ENCODE measurements at places on chromosomes 3 and 15.

GRCh38 chr3:34157491-34157890 lies 359.1 kb downstream of the PDCD6IP start:
- DNase-seq, result no peak

DNA sequence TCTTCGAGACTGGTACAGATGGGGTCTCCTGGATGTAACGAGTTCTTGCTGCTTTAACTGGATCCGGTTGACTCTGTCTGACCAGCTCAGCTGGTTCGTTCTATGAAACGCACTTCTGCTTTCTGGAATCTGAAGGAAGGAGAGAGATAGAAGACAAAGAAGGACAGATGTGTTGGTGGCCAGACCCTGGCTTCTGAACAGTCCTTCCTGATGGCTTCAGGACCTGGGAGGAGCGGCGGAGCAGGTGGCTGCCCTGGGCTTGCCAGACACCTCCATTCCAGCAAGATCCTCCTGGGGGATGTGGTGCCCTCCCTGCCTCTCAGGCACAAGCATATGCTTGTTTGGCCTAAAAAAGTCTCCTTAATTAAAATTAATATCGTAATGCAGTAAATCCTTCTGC lies 99.9 kb downstream of the APBA2 start:
- DNase-seq, result no peak

GRCh38 chr3:118734664-118735063 lies 300.0 kb downstream of the IGSF11 start:
- DNase-seq, result no peak

DNA sequence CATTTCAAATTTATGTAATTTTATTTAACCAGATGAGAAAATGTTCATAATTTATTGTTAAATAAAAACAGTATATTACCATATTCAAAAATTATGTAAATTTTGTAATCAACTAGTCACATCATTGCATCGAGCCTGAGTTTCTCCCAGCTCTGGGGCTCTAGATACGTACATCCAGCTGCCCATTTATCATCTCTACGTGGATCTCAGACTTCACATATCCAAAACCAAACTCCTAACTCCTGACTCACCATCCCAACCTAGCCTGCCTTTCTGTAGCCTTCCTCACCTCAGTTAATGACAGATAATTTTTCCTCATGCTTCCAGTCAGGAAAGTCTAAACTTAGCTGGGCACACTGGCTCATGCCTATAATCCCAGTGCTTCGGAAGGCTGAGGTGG lies 194.8 kb downstream of the SSR3 start:
- no peak for DNase-seq

DNA sequence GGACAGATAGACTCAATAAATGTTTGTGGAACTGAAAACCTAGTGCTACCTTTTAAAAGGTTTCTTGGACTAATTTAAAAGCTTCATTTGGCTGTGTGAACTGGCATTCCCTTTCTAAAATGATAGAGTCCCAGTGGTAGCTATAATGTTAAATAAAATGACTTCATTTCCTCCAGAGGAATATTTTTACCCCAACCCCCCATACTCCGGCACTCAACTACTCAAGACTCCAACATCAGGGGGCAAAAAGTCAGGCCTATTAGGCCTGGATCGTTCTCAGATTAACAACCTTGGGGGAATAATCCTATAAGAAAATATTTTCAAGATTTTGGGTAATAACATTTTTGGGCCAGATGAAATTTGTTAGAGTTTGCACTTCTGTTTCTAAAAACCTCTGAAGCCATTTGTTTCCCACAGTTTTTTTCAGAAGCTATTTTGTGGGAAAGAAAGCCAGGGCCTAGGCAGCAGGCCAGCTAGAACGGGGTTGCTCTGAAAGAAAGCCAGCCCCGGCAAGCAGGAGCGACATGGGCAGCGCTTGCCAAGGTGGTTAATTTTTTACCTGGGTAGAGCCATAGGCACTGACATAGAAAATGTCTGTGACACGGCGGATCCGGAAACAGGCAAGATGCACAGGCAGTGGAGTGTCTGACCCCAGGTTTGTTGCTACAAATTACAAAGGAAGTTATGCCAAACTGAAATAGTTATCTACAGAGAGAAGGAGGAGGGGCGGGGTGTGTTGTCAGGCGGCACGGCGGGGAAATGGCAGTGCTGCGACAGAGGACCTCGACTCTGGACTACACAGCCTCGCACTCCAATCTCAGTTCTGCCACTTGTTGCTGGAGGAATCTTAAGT lies 84.6 kb downstream of the MAGI1 start:
- no peak for DNase-seq

GRCh38 chr3:108820586-108820985 lies 2.0 kb upstream of the TRAT1 start:
- DNase-seq, result no peak

DNA sequence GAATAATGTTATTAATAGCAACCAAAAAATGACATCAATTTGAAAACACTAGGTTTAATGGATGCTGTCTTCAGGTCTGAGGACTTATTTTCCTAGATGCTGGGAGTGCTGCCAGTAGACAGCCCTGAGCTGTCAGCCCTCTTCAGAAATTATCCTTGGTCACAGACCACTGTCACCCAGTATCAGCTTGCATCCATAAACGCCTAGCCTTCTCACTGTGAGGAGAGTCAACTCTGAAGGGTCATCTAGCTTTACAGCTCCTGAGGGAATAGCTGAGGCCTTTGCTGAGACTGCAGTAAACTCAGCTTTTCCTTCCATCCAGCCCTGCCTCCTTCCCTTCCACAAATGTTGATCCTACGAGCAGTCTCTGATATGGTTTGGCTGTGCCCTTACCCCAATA lies 19.4 kb upstream of the MNS1 start:
- DNase-seq, result no peak

GRCh38 chr3:65851827-65852226 lies 186.9 kb downstream of the MAGI1 start:
- no peak for DNase-seq

- DNase-seq, result no peak
These were observed 781 bp upstream of the NAALADL2 start for GRCh38 chr3:174858353-174858752.

DNA sequence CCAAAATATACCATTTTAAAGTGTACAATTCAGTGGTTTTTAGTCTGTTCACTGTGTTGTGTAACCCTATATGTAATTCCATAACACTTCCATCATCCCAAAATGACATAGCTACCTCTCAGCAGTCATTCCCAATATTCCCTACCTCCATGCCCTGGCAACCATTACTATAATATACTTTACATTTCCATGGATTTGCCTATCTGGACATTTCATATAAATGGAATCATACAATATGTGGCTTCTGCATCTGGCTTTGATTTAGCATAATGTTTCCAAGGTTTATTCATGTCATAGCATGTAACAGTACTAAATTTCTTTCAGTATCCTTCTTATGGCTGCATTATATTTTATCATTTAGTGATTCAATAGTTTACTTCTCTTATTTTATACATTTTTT lies 25.3 kb downstream of the FAM98B start:
- no peak for DNase-seq

DNA sequence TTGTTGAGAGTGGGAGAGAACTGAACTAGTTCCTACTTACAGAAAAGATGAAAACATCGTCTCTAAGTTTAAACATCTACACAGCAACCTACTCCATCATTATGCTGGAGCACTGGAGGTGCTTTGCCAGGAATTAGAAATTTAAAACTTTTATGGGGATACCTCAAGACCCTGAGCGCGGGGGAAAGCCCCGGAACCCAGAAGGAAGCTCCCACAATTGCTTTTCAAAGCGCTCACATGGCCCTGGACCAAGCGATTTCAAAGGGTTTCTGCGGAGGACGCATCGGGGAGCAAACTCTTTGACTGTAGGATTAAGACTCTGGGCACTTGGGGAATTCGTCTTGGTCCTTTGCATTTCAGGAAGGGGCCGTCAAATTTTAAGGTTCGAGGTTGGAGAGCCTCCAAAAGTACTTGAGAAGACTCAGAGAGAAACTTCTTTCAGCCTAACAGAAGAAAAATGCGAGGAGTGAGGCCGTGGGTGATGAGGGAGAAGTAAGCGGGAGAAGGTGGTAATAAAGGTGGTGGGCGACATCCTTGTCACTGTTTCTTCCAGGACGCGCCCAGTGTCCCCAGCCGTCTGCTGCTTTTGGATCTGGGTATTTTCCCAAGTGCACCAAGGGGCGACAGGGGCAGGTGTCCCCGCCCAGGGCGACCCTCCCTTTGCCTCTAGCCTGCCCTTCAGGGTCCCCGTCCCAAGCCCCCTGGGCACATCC lies 591 bp downstream of the PROK2 start:
- DNase-seq, result no peak

DNA sequence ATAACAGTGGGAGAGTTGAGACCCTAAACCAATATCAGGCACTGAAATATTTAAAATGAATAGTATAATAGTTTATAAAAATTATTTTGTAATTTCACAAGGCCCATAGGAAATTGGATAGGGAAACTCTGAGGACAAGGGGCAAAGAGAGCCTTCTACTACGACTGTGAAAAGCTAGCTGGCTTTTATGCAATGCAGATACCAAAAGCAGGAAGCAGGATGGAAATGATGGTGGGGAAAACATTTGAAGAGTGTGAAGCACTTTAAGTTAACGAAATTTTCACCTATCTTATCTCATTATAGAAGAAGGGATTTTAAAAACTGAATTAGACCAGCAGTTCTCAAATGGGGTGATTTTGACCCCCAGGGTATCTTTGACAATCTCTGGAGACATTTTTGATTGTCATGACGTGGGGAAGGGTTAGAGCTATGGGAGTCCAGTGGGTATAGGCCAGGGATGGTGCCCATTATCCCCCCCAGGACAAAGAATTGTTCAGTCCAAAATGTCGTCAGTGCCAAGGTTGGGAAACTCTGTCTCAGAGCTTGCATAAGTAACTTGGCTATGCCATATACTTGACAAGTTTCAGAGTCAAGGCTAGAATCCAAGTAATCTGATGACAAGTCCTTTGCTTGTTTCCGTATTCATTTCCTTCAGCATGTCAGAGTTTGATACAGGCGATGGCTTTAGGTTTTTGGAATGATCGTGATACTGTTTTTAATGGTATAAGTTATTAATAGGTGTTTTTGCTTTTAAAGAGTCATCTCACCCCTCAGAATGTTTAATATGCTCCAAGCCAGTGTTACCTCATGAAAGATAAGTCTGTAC lies 126.0 kb downstream of the IL5RA start:
- no peak for DNase-seq

GRCh38 chr3:135310317-135310716 lies 515.3 kb downstream of the EPHB1 start:
- no peak for DNase-seq

DNA sequence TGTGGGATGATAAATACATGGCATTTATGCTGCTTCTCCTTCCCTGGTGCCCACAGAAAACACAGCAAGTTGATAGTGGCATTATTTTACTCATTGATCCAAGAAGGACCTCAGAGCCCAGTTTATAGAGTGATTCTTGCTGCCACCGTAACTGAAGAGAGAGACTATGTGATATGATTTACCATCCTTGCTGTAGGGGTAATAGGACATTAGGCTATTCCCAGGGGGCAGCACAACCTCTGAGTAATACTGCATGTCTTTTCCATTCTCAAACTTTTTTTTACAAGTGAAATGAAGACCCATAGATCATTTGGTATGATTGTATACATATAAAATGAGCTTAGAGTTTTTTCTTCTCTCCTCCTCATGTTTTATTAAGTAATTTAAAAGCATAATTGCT lies 136.4 kb downstream of the ABI3BP start:
- no peak for DNase-seq

DNA sequence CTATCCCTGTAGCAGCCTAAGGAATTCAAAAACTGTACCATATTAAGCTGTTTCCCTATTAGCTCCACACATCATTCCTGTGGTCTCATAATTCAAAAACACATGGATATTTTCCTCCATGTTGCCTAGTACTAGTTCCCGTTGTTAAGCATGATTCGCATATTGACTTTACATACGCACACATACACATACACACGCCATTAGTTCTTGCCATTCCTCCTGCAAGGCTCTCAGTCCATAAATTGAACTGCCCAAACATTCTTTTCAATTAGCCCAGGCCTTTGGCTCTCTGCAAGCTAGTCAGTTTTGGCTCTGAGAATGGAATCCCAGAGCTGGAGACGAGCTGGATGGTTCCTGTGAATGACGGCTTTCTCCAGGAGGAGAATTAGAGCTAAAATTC lies 57.2 kb upstream of the RAD18 start:
- DNase-seq, result no peak

DNA sequence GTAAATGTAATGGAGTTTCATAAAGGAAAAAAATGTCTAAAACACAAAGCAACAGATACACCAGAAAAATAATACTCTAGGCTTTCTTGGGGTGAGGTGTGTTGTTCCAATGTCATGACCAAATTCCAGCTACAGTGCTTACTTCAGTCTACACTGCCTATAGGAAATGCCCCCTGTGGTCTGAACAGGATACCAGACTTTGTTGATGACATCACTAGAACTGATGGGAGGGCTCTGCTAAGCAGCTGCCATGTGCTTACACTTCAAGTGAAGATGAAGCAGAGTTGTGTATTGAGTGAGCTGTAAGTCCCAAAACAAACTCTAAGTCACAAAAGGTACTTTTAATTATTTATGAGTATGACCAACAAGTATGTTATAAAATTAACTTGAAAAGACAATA lies 456.1 kb upstream of the IL12A start:
- no peak for DNase-seq

GRCh38 chr15:74383695-74384565 lies 16.5 kb upstream of the CYP11A1 start:
- DNase-seq, result no peak

DNA sequence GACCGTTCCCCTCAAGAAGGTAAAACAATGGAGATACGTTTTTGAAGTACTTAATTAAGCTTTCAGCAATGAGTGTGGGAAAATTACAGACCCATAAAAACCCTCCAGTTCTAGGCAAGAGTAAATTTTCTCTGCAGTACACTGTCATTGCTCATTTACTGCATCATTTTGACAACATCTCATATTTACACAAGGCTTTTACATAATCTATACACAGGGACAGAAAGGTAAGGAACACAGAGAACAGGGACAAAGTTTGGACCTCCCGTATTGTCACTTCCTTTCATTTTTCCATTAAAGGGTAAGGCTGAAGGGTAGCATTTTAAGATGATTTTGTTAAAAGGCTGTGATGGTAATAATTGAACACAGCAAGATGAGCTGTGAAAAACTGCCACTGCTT lies 7.4 kb upstream of the HGD start:
- no peak for DNase-seq

GRCh38 chr15:63348392-63348791 lies 33.3 kb downstream of the CA12 start:
- peak; percentile 41 for DNase-seq

DNA sequence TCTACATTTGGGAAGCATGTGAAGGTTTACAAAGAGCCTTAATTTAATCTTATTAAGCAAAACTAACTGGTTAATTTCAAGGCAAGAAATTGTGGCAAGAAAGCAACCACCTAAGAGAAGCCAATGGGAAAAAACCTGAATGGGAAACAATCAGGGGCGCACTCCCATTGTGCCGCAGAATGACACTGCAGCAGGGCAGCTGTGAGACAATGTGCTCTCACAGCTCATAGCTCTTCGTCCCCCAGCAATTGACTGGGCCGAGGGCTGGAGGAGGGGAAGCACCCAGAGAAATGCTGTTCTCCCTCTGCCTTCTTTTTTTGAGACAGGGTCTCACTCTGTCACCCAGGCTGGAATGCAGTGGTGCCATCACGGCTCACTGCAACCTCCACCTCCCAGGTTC lies 93.3 kb upstream of the RAD18 start:
- no peak for DNase-seq

GRCh38 chr15:25406261-25406660 lies 32.6 kb downstream of the UBE3A start:
- no peak for DNase-seq

Data from AML-193 (cell line).